Stimulated activated CD8-positive, alpha-beta memory T cell treated with anti-CD3 and anti-CD28 coated beads, Interleukin-7, amount 100 ng/mL, for 1 hour (primary cell): ENCODE measurements at places on chromosomes 2 and 18.

GRCh38 chr2:214899751-214900150 is 90.3 kb upstream of the BARD1 start:
- no peak for DNase-seq

- no peak for DNase-seq
Measured at GRCh38 chr2:60495041-60495625, 58.3 kb downstream of the BCL11A start.

DNA sequence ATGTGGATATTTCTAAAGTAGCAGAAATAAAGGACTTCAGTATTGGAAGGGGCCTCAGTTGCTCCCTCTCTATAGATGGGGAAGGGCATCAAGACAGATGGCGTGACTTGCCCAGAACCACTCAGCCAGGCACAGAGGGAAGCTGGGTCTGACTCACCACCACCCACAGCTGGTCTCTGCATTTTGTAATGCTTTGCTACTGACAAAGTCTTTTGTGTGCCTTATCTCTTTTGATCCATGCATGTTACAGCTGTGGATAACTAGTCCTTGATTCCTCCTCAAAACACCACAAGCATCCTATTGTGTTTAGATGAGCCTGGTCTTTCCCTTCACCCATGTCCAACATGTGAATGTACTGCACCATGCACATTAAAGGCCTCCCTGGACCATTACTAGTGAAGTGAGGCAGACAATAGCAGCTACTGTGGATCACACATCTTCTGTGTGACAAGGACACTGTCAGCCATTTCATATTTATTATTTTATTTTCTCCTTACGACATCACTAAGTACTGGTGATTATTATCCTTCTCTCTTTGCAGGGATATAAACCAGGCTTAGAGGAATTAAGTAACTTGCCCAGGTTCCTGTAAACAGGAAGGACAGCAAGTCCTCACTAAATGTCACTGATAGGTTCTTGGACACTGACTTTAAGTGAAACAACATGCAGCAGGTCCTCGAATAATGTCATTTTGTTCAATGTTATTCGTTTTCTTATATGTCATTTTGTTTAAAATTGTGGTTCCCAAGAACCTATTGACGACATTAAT is 29.6 kb upstream of the IL37 start:
- DNase-seq: no peak

GRCh38 chr2:27003857-27004256 is 28.9 kb upstream of the TMEM214 start:
- DNase-seq: no peak

DNA sequence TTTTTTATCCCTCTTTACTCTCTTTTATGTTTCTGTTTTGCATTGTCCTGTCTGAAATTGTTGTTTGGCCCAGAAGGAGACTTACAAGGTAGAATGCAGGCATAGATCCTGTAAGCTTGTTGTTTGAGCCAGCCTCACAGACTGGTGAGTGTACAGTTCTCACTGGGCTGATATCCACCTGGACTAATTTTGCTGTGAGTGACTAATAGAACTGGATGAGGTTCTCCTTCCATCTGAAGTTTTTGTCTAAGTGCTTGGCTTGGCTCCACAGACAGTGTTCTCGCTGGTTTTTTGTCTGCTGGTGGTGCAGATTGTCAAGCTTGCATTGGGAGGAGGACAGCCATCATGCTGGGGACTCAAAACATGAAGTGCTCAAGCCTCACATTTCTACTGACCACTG is 495.7 kb downstream of the TSN start:
- DNase-seq: no peak

DNA sequence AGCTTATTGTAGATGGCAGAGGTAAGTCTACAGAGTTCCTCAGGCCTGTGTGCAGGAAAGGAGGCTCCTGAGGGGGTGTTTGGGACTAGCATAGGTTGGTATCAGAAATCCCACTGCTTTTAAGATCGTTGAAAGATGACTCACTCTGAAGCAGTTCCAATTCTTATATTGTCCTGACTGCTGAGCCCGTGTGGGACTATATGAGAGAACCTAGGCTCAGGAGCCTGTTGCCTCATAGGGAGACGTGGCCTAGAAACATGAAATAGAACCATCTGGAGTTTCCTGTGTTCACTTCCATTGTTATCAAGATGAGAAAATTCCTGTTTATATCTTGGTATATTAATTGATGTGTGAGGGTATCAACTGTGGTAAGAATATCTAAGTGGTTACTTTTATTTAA is 5.7 kb downstream of the CCT7 start:
- no peak for DNase-seq

DNA sequence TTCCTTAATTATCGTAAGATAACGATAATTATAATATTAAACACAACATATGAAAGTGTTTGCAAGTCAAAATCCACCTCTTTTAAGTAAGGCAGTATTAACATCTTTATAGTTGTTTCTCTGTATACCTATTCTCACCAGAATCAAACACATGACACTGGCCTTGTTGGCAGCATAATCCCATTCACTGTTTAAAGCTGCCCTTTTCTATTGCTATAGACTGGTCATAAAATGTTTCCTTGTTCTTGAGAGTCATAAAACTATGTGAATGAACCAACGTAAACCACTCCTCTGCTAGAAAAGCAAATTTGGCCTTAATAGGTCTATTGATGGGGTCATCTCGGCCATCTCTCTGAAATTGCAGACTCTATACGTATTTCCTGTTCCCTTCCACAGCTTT is 293.1 kb downstream of the SLC8A1 start:
- DNase-seq: no peak

GRCh38 chr18:76410033-76410432 is 85.0 kb downstream of the ZNF516 start:
- DNase-seq: no peak

DNA sequence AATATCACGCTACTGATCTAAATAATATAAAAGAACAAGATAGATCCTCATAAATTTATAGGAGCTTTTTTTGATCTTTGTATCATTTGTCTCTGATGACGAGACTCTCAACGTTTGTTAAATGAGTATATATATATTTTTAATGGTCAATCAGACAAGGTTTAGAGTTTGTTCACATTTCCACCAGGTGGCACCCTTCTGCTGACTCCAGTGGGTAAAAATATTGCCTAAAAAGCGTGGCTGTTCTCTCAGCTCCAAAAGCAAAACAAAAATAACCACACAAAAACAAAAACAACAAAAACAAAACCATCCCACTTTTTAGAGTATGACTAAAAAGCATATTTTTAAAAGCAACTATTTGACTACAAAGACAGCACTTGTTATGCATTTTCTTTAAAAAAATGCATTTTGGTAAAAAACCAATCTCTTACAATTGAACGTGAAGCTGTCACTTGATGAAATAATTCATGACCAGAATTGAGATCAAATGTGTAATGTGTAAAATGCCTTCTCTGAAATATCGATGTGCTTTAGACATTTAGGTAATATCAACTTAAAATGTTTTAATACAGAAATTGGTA is 723.2 kb downstream of the DPP10 start:
- no peak for DNase-seq

- DNase-seq: no peak
Measured at GRCh38 chr18:6546229-6546628, 131.5 kb upstream of the L3MBTL4 start.

GRCh38 chr2:17649026-17649425 is 104.6 kb downstream of the SMC6 start:
- no peak for DNase-seq

DNA sequence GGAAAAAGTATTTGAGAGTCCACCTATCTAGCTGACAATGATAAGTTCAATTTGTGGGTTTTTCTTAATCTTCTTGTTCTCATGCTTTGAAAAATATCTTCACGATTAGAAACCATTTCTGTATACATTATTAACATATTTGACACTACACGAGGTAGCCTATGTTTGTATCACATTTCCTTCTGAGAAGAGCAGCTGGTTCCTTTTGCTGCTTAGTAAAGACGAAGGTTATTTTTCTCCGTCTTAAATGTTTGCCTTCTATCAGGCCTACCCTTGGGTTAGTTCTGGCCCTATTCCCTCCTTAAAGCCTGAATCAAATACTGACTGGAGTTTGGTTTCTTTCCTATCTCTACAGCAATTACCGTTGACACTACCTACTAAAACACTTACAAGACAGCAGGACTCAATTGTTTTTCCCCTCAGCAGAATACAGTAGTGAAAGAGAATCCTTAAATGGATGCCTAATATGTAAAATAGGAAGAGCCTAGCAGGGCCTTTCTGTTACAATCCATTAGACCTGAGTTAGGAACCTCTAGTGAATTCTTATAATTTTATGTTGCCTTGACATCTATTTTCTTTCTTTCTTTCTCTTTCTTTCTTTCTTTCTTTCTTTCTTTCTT is 790.4 kb downstream of the EPHA4 start:
- no peak for DNase-seq

DNA sequence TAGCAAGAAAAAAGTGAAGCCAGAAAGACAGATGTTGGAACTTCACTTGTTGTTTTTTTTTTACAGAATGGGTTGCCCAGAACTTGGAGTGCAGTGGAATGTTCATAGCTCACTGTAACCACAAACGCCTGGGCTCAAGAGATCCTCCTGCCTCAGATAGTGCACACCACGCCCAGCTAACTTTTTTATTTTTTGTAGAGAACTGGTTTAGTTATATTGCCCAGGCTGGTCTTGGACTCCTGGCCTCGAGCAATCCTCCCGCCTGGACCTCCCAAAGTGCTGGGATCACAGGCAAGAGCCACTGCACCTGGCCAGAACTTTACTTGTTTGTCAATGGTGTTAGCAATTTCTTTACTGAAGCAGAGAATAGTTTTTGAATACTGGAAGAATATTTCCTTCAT is 11.9 kb upstream of the ASPRV1 start:
- no peak for DNase-seq

- no peak for DNase-seq
Measured at GRCh38 chr2:145032791-145033190, 512.9 kb upstream of the ZEB2 start.

DNA sequence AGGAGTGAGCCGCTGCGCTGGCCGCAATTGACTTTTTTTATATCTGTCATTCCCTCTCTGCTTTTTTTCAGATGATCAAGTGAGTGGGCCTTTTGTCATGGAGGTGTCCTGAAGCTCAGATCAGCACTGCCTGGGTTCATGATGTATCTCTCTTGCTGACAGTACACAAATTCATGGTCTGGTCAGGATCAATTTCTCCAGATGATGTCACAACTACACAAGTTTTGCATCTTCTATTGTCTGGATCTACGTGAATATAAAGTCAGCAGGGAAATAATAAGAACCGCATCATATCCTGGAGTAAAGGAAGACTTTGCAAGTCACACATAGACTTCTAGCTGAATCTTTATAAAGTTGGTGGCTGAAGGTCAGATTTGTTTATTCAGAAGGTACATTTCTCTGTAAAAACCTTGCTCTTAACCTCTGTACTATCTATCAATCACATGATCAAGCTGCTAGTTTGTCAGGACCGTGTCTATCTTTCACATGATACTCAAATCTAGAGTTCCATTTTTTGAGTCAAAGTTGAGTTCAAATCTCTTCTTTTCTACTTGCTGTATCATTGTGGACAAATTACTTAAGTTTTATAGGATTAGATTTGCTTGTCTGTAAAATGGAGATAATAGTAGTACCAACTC is 13.1 kb upstream of the CD28 start:
- DNase-seq: no peak

- no peak for DNase-seq
Measured at GRCh38 chr2:31066086-31066485, 72.2 kb downstream of the GALNT14 start.

DNA sequence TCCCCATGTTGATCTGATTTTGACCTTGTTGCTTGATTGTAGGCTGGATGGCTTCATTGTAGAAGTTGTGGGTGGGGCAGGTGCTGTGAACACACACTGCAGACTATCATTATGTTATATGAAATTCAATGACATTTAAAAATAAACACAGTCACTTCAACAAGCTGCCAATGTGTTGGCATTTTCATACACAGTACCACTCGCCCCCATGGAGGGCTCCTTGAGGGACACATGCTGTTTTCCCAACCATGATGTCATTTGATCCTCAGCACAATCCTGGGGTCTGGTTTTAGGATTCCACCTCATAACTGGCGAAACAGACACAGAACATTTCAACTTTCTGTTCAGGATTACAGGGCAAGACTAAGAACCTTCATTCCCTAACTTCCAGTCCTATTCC is 86.9 kb downstream of the ZCCHC2 start:
- no peak for DNase-seq

DNA sequence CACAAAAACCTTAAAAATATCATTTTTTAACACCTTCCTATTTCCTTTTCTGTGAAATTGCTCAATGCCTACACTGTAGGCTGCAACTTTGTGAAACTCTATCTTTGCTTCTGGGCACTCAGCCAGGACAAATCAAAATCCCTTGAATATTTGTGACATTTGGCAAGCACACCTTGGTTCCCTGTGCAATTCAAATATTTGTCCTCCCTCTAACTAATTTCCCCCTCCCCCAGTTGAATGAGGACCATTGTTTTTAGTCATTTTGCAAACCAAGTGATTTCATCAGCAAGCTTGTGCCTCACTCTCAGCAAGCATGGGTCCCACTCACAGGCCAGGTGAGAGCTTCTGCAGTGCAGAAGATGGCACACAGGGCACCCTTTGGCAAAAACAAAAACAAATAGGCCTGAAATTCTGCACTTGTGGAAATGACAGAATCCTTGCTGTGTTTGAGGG is 541.5 kb downstream of the CNTNAP5 start:
- no peak for DNase-seq

DNA sequence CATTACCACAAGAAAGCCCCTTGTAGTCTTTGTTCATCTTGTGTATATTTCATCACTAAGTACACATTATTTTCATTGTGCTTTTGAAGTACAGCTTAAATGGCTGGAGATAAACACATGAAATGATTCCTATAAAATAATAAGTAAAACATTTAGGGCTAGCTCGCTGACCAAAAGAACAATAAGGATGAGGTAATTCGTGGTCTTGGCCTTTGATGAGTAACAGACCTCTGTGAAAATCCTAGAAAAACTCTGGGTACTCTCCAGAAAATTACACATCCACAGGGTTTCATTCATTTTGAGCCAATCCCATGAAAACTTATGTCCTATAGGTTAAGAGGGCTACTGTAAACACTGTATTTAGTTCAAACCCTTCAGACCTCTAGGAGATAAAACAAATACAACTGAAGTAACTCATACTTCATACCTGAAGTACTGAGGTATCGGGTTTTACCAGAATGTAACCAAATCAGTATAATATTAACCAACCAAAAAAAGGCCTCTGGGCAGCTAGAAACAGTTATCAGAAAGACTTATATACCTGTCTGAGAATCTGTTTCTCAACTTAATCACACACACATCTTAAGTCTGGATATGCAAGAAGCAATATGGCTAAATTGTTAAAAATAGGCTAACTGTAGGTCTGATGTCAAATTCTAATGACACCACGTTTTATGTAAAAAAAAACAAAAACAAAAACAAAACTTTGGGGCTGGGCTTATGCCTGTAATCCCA is 31.0 kb downstream of the CFAP36 start:
- DNase-seq: no peak

- DNase-seq: no peak
Measured at GRCh38 chr2:163373496-163373895, 362.3 kb downstream of the FIGN start.

- DNase-seq: no peak
Measured at GRCh38 chr2:9914384-9915065, 37.0 kb upstream of the GRHL1 start.

- DNase-seq: no peak
Measured at GRCh38 chr2:34011684-34012083, 412.6 kb upstream of the FAM98A start.
